ENCODE measurements at places on chromosomes 11 and 22.

- peak; percentile 58 for DNase-seq
Measured at GRCh38 chr22:38144025-38144405, 33.5 kb upstream of the BAIAP2L2 start.

DNA sequence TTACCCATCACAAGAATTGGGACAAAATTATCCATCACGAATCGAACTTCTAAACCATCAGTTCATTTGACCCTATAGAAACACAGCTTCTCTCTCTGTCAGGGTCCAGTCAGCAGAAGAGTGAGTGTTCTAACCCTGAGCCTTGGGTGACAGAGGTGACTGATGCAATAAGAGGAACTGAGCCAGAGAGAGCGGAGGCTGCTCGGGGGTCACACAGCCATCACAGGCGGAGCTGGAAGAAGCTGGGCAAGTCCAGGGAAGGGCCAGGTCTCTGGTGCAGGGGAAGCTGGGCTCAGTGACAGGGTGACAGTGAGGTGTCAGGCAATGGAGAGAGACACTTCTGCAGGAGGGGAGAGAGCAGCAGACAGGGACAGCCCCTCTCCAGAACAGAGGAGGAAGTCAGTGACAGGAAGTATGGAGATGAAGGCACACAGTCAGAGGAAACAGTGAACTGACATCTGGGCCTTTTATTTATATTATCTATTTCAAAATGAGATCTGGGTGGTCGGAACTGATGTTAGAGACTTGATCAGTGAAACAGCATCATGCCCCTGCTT is 184.0 kb upstream of the TBCEL start:
- DNase-seq = no peak

DNA sequence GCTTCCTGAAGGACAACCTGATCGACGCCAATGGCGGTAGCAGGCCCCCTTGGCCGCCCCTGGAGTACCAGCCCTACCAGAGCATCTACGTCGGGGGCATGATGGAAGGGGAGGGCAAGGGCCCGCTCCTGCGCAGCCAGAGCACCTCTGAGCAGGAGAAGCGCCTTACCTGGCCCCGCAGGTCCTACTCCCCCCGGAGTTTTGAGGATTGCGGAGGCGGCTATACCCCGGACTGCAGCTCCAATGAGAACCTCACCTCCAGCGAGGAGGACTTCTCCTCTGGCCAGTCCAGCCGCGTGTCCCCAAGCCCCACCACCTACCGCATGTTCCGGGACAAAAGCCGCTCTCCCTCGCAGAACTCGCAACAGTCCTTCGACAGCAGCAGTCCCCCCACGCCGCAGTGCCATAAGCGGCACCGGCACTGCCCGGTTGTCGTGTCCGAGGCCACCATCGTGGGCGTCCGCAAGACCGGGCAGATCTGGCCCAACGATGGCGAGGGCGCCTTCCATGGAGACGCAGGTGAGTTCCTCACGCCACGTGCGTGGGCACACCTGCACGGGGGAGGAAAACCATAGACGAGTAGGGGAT is 1.5 kb downstream of the BCR start:
- no peak for DNase-seq

DNA sequence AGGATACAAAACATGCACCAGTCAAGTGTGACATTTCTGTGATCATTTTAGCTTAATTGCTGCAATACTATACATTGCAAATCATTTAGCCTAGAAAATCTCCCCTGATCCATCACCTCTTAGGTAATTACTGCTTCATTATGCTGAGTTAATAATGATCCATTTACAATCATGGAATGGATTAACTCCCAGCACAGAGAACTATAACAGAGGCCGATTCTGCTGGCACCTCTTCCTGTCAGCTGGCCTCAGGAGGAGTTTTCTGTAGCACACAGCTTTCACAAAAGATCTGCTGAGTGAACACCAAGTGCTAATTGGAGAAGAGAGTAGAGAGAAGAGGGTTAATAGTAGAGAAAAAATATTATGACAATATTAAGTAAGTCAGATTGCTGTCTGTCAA is 591.8 kb upstream of the KIRREL3 start:
- no peak for DNase-seq

GRCh38 chr22:32608494-32608893 is 133.9 kb downstream of the FBXO7 start:
- DNase-seq = no peak

- no peak for DNase-seq
Measured at GRCh38 chr11:103803062-103803461, 233.4 kb upstream of the DDI1 start.

- peak; percentile 31 for DNase-seq
Measured at GRCh38 chr22:47997052-47997590, 1234.7 kb downstream of the TBC1D22A start.

DNA sequence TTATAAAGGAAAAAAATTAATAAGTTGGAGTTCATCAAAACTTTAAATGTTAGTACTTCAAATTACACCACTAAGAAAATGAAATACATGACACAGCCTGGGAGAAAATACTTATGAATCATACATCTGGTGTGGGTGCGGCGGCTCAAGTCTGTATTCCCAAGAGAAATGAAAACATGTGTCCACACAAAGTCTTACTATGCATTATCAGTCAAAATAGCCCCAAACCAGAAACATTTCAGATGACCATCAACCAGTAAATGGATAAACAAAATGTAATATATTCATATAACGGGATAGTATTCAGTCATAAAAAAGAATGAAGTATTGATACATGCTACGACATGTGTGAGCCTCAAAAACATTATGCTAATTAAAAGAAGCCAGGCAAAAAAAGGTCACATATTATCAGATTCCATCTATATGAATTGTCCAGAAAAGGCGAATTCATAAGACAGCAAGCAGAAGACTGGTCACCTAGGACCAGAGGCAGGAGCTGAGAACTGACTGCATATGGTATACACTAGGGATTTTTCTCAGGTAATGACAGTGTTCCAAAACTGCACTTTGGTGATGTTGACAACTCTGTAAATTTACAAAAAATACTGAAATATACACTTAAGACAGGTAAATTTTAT is 5.3 kb upstream of the AKIP1 start:
- DNase-seq = no peak

DNA sequence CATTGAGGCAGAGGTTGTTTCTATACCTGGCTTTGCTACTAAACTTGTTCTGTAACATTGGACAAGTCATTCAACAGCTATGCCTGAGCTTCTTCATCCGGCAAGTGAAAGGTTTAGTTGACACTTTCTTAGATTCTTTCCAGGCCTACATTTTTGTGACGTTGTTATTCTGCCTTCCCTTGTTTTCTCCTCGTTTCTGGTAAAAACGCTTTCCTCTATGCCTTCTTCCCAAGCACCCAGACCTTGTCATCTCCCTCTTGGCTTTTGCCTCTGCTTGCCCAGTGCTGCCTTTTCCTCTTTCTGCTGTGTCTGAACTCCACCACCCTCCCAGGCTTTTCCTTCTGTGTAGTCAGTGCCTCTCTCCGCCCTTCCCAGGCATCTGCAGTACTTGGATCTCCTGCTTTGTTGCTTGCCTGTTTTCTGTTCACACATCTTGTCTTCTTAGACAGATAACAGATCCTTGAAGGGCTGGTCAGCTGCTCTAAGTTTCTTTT is 1.4 kb upstream of the AMOTL1 start:
- no peak for DNase-seq
